ENCODE measurements at places on chromosomes 4 and X. TPM values are rescaled to one million over a fixed set of nuclear protein-coding genes. Genes with fewer than 3 reads are reported as not detected.
A peak's percentile ranks its signal among the peaks of the same experiment; 100 is the strongest.

BEX5 gene
- not detected for total RNA-seq

FGA gene
- not detected for total RNA-seq

DNA sequence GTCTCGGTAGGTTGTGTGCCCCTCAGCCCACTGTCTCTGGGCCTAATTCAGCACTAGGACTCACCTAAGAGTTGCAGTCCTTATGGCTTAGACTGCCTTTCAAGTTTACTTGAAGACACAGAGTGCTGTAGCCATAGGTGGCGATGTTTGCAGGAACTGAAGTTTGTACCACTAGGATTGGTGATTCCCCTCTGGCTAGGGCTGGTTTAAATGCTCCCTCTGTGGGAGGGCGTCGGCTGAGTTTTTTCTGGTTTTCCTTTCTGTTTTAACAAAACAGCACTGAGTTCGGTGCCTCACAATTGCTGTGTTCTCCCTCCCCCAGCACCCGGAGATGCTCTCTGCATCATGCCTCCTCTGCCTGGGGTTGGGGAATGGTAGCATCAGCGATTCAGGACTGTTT is 480.9 kb downstream of the PCDH11X start:
- DNase-seq, result no peak
- H3K27ac ChIP-seq, result no peak overlapping the region
- H3K36me3 ChIP-seq, result no peaks in the 10 kb centered on the region
- H3K4me1 ChIP-seq, result no peaks in the 10 kb centered on the region

DNA sequence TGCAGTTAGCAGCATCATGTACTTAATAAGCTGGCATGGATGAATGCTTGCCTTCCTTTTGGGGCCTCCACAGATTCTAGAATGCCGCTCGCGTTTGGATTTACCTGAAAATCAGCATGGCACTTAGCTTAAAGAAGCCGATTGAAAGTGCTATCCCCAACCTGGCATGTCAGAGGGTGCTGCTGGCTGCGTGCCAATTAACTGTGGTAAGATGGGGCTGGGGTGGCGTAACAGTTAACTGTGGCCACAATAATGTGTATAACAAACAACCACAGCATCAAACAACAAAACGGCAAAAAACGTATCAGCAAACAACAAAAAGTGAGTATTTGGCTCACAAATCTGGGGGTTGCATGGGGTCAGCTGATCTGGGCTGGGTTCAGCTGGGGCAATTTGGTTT is 70.5 kb downstream of the CBLL2 start:
- no peak overlapping the region for H3K27ac ChIP-seq
- H3K4me3 ChIP-seq, result no peak overlapping the region
- H3K36me3 ChIP-seq, result no peaks in the 10 kb centered on the region
- no peak for DNase-seq
- H3K4me1 ChIP-seq, result peaks cover 21% of the 10 kb centered on the region
- H3K27me3 ChIP-seq, result no peaks in the 10 kb centered on the region

DNA sequence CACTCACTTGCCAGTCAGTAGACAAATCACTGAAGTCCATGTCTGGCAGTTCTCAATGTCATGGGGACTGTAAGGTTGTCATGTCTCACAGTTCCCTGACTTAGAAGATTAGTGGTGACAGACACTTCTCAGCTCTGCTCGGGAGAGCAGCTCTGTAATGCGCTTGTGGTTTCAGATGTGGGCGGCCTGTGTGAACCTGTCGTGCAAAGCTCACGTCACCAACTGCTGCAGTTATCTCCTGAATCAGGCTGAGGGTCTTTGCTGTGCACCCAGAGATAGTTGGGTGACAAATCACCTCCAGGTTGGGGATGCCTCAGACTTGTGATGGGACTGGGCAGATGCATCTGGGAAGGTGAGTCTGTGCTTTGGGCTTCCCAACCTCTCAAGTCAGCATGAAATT is at the start of gene IL9R:
Gene IL9R (plus strand): TSS at position 261 of the 400 bp plus-strand sequence. CDS start 64 bp downstream, at position 325.
- no peak for DNase-seq
- 0 out of 2 replicates have a peak, but pooled peaks cover 3% of the 10 kb centered on the region for H3K4me1 ChIP-seq
- H3K27ac ChIP-seq, result no peak within 1 kb of the TSS

- H3K36me3 ChIP-seq, result no peaks in the 10 kb centered on the region
- no peak for DNase-seq
- no peak overlapping the region for H3K4me3 ChIP-seq
- H3K4me1 ChIP-seq, result no peaks in the 10 kb centered on the region
- no peak overlapping the region for H3K27ac ChIP-seq
Measured at GRCh38 chr4:2084316-2084715, 25.2 kb downstream of the NAT8L start.

DNA sequence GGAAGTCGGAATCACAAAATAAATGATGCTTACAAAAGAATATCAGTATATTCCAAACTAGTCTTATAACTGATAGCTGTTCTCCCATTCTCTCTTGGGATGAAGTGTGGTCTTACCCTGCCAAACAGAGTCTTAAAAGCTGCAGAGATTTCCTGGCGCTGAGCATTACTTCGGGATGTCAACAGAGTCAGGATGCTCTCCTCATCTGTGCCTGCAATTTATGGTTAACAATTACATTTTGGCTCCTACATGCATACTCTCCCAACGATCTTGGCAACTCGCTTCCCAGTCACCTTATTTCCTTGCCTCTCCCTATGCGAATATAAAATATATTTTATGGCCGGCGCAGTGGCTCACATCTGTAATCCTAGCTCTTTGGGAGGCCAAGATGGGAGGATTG is 12.2 kb downstream of the ANXA5 start:
- no peak for DNase-seq
- H3K36me3 ChIP-seq, result peaks cover 37% of the 10 kb centered on the region
- no peaks in the 10 kb centered on the region for H3K27me3 ChIP-seq
- no peak overlapping the region for H3K4me3 ChIP-seq

- H3K4me1 ChIP-seq, result peaks cover 12% of the 10 kb centered on the region
- peak overlapping the region; percentile 9 for H3K27ac ChIP-seq
- H3K27me3 ChIP-seq, result no peaks in the 10 kb centered on the region
Measured at GRCh38 chrX:130778773-130779172, 124.2 kb downstream of the ENOX2 start.

DNA sequence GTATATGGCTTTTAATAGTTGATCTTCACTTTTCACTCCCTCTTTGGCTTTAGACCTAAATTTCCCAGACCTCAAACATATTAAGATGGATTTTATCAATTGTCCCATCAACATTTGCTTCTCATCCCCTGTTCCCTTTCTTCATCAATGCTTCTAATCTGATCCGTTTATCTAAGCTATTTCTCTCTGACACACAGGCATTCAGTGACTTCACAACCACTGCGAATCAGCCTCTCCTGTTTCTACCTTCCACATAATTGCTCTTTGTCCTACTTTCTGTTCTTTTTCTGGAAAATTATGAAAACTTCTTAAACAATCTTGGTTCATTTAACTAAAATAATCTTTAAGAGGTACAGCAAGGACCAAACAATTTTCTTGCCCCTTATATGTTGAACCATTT is 115.2 kb downstream of the GLRA3 start:
- H3K27me3 ChIP-seq, result no peaks in the 10 kb centered on the region
- H3K27ac ChIP-seq, result no peak overlapping the region
- H3K4me3 ChIP-seq, result no peak overlapping the region
- no peaks in the 10 kb centered on the region for H3K36me3 ChIP-seq
- DNase-seq, result no peak

DNA sequence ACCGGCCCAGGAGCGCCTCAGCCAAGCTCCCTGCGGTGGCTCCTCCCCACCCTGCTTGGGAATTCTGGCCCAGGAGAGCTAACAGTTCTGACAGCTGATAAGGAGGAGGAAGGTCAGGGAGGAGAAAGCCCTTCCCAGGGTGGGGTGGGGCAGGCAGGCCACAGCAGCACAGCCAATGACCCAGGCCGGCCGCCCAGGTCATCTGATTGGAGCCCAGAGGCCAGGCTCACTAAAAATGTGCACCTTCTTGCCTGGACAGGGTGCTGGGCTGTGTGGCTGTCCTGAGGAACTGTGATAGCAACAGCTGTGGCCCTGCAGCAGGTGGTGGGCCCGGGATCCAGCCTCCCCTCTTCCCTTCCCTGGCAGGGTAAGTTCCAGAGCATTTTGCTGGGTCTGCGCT is 17.2 kb upstream of the SH3TC1 start:
- H3K27ac ChIP-seq, result no peak overlapping the region
- no peak overlapping the region for H3K4me3 ChIP-seq
- no peak for DNase-seq
- H3K4me1 ChIP-seq, result peaks cover 32% of the 10 kb centered on the region
- no peaks in the 10 kb centered on the region for H3K36me3 ChIP-seq
